ENCODE measurements at places on chromosomes 11 and 22.

DNA sequence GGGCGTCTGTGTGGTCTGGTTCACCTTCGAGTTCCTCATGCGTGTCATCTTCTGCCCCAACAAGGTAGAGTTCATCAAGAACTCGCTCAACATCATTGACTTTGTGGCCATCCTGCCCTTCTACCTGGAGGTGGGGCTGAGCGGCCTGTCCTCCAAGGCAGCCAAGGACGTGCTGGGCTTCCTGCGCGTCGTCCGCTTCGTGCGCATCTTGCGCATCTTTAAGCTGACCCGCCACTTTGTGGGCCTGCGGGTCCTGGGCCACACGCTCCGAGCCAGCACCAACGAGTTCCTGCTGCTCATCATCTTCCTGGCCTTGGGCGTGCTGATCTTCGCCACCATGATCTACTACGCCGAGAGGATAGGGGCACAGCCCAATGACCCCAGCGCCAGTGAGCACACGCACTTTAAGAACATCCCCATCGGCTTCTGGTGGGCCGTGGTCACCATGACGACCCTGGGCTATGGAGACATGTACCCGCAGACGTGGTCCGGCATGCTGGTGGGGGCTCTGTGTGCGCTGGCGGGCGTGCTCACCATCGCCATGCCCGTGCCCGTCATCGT, 37.3 kb downstream of the KCNC1 start:
- no peak for DNase-seq

GRCh38 chr11:66845143-66845875, 2.1 kb downstream of the RCE1 start:
- no peak for DNase-seq

GRCh38 chr11:17805873-17806272, 71.3 kb downstream of the KCNC1 start:
- DNase-seq: no peak

- no peak for DNase-seq
Observed at GRCh38 chr22:27470169-27470772, 331.3 kb downstream of the MN1 start.

- DNase-seq: no peak
Observed at GRCh38 chr11:19400296-19400695, 159.6 kb upstream of the E2F8 start.

DNA sequence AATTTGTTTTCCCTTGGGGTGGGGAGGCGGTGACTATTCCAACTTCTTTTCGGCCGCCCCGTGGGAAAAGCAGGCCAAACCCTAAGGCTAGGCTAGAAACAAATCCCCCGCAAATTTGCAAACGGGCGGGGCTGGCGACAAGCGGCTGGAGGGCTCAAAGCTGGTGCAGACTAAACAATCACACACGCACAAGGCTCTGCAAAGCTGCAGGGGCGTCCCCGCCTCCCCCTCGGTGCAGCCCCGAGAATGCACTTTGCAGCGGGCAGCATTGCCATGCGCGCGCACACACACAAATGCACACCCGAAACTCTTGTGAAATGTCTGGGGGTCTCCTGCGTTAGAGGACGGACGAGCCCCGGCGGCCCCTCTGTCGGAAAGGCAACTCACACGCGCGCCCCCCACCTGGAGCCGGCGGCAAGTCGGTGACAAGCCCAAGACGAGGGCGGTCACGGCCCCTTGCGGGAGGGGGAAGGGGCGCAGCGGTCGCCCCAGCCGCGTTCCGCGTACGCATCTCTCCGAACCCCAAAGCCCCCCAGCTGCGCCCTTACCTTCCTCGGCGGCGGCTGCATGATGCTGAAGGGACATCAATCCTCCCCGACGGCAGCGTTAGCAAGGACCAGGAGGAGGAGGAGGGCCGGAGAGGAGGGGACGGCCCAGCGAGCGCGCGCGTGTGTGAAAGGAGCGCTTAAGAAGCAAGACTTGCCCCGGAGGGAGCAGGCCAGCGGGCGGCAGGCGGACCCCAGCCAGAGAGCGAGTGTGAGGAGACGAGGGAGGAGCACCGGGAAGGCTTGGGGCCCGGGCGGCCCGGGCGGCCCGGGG, 600 bp downstream of the FCHSD2 start:
- peak; percentile 64 for DNase-seq

DNA sequence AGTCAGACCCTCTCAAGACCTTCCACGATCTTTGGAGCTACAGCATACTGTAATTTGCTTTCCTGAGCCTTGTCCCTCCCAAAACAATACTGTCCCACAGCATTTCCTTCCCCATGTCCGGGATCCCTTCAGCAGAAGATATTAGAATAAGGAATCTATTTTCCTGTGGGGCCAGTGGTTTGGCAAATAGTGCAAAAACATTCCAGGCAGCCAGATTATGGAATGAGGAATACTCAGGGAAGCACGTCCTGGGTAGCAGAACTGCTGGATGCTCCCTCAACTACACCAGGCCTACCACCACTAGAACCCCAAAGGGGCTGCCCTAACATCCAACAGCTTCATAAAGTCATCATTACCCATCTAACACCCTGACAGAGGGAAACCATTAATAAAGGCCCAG, 61.5 kb downstream of the AAMDC start:
- DNase-seq: no peak

GRCh38 chr11:117584056-117584830, 212.8 kb downstream of the DSCAML1 start:
- DNase-seq: no peak

DNA sequence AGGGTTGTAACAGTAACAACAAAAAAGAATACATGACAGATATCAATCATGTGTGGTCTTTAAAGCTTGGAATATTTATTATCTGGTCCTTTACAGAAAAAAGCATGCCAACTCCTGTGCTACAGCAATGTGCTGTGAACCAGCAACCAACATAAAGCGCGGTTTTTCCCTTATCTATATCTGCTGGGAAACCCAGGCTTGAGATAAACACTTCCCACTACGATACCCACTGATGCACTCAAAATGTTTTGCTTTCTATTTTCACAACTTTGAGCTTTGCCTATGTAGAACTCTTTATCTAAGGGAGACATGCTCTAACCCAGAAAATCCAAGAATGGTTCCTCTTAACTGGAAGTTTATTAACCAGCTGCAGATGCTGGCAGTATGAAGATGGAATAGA, 19.0 kb downstream of the ZBED5 start:
- no peak for DNase-seq

DNA sequence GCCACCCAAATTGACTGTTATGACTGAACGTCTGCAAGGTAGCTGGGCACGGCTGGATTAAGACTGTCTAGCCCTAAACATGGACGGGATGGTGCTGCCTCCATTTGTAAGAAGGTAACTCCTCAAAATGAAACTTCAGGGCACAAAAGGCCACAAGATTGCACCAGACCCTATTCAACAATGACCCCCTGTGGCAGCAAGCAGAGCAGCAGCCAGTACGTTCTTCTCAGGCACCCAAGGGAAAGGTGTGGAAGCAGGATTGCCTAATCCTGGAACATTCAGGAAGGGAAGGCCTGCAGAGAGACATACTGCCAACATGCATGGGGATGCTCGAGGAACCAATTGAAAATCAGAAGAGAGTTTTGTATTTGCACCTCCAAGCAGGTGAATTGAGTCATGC, 4.5 kb upstream of the TBX10 start:
- no peak for DNase-seq
